ENCODE measurements at places on chromosomes 11 and 22.

GRCh38 chr11:123033895-123034294, 28.0 kb downstream of the HSPA8 start:
- no peak for DNase-seq

DNA sequence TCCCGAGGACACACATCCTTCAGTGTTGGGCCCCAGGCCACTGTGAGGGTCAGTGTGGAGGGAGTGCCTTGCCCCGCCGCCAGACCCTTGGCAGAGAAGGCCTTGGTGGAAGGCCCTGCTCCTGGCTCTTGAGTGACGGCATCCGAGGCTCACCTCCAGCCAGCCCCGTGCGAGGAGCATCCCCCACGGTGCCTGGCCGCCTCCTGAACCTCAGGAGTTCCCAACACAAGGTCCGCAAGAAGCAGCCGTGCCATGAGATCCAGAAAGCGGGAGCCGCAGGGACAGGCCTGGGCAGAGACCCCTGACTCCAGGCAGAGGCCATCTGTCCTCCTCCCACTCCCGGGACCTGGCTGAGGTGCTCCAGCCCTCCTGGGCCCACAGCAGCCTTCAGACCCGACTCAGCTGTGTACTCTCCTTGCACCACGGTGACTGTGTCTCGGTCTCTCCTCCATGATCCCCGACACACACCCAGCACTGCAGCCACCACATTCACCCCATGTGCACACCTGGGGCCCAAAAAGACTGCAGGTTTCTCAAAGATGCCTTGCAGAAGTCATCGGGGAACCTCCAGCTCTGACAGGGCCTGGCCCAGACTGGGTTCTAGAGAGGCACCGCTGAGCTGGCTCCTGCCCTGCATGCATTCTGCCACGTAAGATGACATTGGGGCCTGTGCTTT, 870.2 kb downstream of the BRD1 start:
- DNase-seq, result no peak

DNA sequence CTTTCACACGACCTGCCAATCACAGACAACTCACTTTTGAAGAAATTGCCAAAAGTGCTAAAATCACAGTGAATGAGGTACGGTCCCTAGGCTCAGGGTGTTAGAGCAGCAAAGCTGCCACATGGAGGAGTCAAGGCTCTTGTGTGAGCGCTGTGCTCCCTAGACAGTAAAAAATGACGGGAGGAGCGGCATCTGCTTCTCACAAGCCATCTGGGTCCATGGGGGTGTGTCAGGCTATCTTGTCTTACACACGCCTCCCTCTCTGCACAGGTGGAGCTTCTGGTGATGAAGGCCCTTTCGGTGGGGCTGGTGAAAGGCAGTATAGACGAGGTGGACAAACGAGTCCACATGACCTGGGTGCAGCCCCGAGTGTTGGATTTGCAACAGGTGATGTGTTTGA, 14.8 kb downstream of the PSMD13 start:
- DNase-seq, result no peak

DNA sequence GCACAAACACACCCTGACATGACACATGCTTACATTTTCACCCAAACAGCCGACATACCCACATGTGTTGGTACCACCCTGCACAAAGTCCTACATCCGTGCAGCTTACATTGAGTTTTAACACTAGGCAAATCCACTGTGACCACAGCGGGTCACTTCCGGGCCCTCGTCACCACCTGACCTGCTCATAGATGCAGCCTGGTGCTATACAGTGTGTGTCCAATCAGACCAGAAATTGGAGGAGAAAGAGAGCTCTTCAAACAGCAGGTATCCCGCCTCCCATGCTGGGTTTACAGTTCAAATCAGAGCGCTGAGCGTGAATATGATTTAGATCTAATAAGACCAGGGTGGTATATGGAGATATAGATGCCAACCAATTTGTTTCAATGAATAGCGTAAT, 35.4 kb downstream of the PHF21B start:
- DNase-seq, result no peak

- no peak for DNase-seq
Observed at GRCh38 chr11:79236541-79236971, 204.3 kb downstream of the TENM4 start.

Data from GM20000 (cell line).